Left forelimb (tissue), 1 donor: ENCODE measurements at places on chromosomes 5 and 9.

DNA sequence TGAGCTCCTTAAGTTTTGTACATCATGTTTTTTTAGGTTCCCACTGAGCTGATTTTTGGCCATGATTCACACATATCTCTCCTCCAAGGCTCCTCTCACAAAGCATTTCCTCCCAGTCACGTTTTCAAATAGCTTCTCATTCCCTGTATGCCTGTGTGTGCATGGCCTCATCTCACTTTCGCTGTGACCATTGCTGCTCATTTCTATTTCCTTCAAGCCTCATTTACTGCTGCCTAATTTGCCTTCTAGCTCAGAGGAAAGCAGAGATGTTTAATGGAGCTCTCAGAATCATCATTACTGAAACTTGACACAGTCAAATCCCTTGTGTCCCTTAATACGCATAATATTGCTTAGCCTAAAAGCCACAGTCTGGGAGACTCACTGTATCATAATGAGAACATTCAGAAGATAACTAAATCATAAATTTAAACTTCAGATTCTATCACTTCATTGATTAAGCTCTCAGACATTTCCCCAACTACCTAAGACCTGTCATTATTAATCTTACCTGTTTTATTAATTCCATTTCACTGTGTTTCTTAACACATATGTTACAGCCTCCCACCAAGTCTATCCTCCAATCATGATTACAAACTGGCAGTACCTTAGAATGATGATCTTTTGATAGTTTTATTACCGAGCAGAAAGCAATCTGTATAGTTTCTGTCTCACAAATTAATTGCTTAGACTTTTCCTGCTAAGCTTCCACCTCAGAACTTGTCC, 278.3 kb upstream of the PTGER4 start:
- DNase-seq, result no peak

- no peak for DNase-seq
Observed at GRCh38 chr9:70389621-70390266, 24.7 kb downstream of the KLF9 start.

- DNase-seq, result no peak
Observed at GRCh38 chr5:59716966-59717500, 176.5 kb downstream of the PDE4D start.

DNA sequence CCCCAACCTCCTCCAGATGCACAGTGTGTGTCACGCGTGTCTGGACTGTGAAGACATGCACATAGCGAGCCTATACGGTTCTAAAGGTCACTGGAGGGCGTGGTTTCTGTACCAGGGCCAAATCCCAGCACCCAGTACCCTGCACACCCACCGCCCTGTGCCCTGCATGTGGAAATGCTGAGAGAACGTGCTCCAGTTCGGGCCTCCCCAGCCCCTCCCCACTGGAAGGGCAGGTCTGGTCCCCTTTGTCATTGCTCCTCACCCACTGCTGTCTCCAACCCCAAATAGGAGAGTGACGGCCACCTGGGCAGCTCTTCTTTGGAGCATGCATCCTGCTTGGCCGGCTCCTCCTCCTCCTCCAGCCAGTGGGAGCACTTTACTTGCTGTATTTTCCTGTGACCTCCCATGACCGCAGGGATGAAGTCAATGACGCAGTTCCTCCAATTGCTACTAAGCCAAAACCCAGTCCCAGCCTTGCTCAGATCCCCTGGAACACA, 116.7 kb downstream of the WNK2 start:
- DNase-seq, result no peak

- DNase-seq, result no peak
Observed at GRCh38 chr9:24765025-24765756, 219.5 kb upstream of the IZUMO3 start.

DNA sequence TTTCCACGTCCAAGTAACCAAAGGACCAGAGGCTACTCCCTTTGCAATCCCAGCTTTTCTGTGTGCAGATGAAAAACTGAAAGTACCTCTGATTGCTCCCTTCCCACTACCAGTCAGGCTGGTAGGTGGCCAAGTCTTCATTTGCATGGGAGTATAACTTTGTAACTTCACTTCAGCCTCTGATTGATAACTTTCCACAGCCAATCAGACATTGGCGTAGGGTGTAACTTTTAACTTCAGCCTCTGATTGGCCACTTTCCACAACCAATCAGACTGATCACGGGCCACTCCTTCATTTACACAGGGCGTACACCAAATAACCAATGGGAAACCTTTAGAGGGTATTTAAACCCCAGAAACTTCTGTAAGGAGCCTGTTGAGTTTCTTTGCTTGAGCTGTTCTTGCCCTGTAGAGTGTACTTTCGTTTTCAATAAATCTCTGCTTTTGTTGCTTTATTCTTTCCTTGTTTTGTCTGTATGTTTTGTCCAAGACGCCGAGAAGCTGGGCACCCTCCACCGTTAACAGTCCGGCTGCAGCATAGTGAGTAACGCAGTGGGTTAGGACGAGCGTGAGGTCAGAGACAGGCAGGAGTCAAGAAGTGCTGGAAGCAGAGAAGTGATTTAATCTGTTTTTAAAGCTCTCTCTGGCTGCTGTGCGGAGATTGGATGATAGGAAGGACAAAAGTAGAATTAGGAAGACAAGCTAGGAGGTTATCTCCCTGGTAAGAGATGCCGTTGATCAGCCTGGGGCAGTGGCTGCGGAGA, 3.5 kb upstream of the EXOSC2 start:
- no peak for DNase-seq
